ENCODE measurements at places on chromosomes 12 and 14. TPM values are rescaled to one million over a fixed set of nuclear protein-coding genes. Genes with fewer than 3 reads are reported as not detected.

PIANP gene
- total RNA-seq, result 10.7 TPM

MDM1 gene
- total RNA-seq, result 12.6 TPM

RBM25 gene
- 79.9 TPM for total RNA-seq

DNA sequence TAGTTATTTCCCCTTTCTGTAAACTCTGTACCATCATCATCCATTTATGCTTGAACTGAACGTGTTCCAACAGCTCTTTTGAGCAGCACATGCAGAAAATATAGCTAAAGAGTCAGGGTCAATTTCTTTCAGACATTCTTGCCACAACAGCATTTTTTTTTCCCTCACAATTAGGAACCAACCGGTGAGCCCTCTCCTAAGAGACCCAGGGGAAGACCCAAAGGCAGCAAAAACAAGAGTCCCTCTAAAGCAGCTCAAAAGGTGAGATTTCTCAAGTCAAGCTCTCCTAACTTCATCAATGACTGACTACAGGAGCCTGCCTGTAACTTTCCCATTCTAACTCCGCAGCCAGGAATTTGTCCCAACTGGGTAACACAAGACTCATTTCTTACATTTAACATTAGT lies 3.5 kb downstream of the HMGA2 start:
- no peak overlapping the region for H3K4me3 ChIP-seq
- H3K27ac ChIP-seq, result no peak overlapping the region
- no peaks in the 10 kb centered on the region for H3K4me1 ChIP-seq
- no peaks in the 10 kb centered on the region for H3K36me3 ChIP-seq
- H3K27me3 ChIP-seq, result no peaks in the 10 kb centered on the region

DNA sequence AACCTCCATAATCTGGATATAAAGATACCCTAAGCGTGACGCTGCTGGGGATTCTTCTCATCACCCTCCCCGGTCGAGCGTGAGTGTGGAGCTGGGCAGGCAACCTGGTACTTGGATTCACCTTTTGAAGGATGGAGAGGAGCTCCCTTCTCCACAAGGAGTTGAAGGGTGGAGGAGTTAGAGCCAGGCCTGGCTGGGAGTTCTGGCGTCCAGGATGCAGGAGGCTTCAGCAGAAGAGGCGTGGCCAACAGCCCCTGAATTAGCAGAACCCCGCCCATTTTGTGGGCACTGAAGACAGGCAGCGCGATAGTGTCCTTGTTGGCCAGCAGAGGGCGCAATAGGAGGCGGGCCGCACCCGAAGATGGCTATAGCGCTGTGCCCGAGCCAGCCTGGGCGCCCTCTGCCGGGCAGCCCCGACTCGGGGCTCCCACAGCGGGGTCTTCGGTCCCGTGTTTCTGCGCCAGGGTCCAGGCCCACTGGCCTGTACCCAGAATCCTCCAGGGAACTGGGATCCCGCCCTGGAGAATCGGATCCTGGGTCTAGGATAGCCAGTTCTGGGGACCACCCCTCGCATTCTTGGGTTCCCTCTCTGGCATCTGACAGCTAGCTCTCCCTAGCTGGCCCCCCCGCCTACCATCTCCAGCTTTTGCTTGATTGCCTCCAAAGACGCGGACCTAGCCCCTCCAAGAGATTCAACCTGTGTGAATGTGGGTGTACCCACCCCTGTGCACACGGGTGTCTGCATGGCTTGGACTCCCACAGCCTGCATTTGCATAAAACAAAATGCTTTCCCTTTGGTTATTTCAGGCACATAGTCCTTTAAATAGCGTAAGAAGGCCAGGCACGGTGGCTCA lies 26.0 kb upstream of the SMUG1 start:
- no peak overlapping the region for H3K4me3 ChIP-seq
- DNase-seq, result peak; percentile 96
- H3K4me1 ChIP-seq, result no peaks in the 10 kb centered on the region
- H3K27ac ChIP-seq, result no peak overlapping the region
- no peaks in the 10 kb centered on the region for H3K36me3 ChIP-seq
- no peaks in the 10 kb centered on the region for H3K27me3 ChIP-seq

- no peaks in the 10 kb centered on the region for H3K36me3 ChIP-seq
- H3K27me3 ChIP-seq, result no peaks in the 10 kb centered on the region
- H3K4me3 ChIP-seq, result no peak overlapping the region
- no peaks in the 10 kb centered on the region for H3K4me1 ChIP-seq
These were observed 270.8 kb downstream of the FOXG1 start for GRCh38 chr14:29037411-29037810.

GRCh38 chr12:67306712-67307111 lies 37.6 kb downstream of the CAND1 start:
- H3K4me1 ChIP-seq, result no peaks in the 10 kb centered on the region
- H3K27me3 ChIP-seq, result no peaks in the 10 kb centered on the region
- DNase-seq, result no peak
